ENCODE measurements at places on chromosomes 7 and 10.

- no peak for DNase-seq
These were observed 29.5 kb downstream of the NPSR1 start for GRCh38 chr7:34687529-34687928.

DNA sequence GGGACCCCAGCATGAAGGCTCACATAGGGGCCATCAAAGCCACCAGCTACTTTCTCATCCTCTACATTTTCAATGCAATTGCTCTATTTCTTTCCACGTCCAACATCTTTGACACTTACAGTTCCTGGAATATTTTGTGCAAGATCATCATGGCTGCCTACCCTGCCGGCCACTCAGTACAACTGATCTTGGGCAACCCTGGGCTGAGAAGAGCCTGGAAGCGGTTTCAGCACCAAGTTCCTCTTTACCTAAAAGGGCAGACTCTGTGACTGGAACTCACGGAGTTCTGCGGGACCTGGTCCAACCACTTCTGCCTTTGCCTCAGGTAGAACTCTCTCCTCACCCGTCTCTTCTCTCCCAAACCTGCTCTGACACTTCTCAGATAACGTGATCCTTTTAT is 945 bp downstream of the TAS2R40 start:
- DNase-seq: no peak

GRCh38 chr10:28875549-28876081 is 198.3 kb downstream of the BAMBI start:
- no peak for DNase-seq

DNA sequence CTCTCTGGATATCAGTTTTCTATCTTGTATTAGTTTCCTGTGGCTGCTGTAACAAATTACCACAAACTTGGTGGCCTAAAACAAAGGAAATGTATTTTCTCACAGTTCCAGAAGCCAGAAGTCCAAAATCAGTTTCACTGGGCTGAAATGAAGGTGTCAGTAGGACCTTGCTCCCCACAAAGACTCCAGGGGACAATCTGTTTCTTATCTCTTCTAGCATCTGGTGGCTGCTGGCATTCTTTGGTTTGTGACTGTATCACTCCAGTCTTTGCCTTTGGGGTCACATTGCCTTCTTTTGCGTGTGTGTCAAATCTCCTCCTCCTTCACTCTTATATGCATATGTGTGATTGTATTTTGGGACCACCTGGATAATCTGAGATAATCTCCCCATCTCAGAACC is 153.0 kb upstream of the PRPS1L1 start:
- DNase-seq: no peak

- DNase-seq: no peak
These were observed 169.3 kb downstream of the AMPH start for GRCh38 chr7:38461887-38462286.

DNA sequence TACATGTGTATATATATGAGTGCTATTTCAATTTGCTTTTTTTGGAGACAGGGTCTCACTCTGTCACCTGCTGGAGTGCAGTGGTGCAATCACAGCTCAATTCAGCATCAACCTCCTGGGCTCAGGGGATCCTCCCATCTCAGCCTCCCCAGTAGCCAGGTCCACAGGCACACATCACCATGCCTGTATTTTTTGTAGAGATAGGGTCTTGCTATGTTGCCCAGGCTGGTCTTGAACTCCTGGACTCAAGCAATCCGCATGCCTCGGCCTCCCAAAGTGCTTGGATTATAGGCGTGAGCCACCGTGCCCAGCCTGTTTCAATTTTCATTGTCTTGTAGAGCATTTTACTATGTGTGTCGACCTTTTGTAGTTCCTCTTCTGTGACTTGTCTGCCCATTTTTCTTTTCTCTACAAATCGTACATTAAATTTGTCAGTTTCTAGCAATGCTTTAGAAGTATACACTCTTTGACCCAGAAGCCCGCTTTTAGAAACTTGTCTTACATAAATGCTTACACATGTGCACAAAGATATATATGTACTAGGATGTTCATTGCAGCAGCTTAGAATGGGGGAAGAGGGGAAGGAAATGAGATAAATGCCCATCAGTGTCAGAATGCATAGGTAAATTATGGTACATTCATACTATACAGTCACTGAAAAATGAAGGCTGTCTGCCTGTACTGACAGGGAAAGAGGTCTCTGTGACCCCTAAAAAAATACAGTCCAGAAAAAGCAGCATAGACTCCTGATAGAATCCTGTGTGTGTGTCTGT is 12.2 kb upstream of the RFC2 start:
- DNase-seq: no peak

- no peak for DNase-seq
These were observed 41.3 kb downstream of the ZNF467 start for GRCh38 chr7:149732111-149732561.

DNA sequence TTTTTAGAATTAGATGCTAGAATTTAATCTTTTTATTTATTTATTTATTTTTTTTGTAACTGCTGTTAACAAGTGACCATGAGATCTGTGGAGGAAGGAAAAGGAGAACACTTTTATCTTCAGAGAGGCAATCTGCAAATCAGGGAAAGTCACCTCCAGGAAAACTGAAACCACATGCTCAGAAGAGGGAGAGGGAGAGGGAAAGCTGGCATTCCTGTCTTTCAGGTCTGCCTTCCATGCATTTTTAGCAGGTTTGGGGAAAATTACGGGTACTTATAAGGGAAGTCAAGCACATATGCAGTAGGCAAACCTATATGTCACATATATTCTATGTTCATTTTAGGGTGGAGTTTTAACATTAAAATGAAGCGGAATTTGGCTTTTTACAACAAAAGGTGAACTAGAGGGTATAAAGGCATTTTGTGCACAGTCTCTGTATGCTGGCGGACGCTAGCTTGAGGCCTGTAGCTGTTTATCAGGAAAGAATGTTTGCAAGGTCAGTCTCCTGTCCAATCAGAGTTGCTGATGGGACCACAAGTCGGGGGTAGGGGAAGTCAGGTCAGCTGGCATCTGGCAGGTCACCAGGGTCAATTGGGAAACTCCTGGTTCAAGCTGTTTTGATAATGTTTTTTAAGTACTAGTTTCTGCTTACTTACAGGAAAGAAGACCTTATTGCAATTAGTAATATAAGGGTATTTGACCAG is 333.5 kb downstream of the GPR158 start:
- DNase-seq: no peak

Data from RWPE1 (cell line).